Hematopoietic multipotent progenitor cell treated with erythropoietin and hydrocortisone succinate and interleukin-3 and kit ligand, for 6 days (in vitro differentiated cells): ENCODE measurements at places on chromosomes 5 and 9.

- DNase-seq = peak; percentile 69
These were observed 61.7 kb downstream of the MRPL36 start for GRCh38 chr5:1737790-1738405.

GRCh38 chr5:1315018-1315708 is 20.3 kb upstream of the TERT start:
- no peak for DNase-seq

DNA sequence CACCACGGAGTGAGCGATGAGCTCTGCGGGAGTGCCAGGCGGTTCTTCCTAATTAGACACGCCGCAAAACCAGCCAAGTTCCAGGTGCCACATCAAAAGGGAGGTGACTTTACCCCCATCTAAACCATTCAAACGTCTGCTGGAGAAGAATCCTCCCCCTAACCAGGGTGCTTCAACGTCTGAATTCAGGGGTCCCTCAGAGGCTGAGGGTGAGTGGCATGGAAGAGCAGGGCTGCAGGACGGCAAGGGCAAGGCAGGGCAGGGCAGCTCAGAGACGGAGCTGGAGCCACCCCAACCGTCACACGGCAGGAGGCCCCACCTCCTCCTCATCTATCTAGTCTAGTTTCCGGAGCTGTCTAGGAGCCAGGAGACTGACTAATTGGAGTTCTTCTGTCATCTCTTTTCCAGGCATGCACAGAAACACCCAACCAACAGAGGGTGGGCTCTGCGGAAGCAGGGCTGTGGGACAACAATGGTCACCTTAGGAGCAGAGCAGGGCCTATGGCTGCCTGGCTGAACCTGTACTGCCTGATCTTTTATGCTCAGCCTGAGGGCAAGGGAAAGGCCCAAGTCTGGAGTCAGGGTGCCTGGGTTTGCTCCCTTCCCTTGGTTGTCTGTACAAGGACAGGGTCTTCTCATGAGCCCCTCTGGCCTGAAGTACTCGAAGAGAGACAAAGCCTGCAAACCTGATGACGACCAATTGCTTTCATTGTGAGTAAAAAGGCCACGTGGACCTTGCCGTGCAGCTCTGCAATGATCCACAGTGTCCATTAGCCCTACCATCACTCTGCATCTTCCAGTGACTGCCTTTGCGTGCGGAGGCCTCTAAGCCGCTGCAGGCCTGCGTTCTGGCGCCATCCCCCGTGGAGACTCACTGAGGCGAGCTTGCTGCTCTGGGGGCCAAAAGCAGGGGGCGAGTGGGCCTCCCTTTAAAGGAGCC is 81.0 kb upstream of the SLC25A51 start:
- peak; percentile 26 for DNase-seq

- DNase-seq = peak; percentile 53
These were observed 100.1 kb upstream of the LRRTM2 start for GRCh38 chr5:138975098-138975847.

- DNase-seq = no peak
These were observed 24.8 kb downstream of the DPYSL3 start for GRCh38 chr5:147485046-147485445.

- peak; percentile 19 for DNase-seq
These were observed 60.8 kb downstream of the HINT1 start for GRCh38 chr5:131104169-131104808.

- no peak for DNase-seq
These were observed 96.8 kb downstream of the FBXO4 start for GRCh38 chr5:42021923-42022322.

GRCh38 chr9:109497226-109498153 is 617 bp downstream of the PTPN3 start:
- DNase-seq = no peak

- no peak for DNase-seq
These were observed 95.0 kb downstream of the MAN2A1 start for GRCh38 chr5:109784687-109785086.

DNA sequence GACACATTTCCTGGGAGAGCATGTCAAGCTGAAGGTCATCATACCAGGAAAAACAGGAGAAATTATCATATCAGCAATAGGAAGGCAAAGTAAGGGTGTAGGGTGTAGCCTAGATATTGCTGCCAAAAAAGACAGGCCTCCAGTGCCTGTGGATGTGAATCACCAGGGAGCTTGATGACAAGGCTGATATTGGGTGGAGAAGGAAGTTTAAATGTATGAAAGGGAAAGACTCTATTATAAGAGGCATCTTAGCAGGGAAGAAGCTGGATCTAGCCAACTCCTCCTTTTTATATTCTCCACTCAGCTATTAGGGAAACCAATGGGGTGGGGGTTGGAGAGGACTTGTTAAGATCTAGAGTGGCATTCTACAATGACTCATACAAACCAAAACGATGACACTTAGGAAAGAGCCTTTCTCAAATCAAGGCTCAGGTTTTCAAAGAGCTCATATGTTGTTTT is 13.4 kb upstream of the TXNDC8 start:
- DNase-seq = peak; percentile 23

DNA sequence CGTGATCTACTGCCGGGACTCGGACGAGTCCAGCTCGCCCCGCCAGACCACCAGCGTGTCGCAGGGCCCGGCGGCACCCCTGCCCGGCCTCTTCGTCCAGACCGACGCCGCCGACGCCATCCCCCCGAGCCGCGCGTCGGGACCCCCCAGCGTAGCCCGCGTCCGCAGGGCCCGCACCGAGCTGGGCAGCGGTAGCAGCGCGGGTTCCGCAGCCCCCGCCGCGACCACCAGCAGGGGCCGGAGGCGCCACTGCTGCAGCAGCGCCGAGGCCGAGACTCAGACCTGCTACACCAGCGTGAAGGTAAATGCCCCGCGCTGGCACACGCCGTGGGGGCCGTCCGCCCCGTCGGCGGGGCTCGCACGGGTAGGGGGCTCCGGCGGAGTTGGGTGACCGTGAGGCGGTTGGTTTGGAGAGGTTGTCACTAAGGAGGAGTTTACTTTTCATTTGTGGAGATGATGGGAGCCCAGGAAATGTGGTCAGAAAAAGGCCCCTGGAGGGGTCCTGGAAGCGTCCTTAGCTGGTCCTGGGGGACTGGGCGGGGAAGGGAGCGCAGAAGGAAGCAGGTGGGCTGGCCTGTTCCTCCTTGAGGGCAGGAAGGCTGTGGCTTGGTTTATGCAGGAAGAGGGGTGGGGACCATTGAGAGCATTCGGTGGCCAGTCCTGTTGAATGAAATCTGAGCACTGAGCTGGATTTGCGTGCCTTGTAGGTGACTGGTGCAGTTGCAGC is 647 bp downstream of the PDE8B start:
- no peak for DNase-seq

DNA sequence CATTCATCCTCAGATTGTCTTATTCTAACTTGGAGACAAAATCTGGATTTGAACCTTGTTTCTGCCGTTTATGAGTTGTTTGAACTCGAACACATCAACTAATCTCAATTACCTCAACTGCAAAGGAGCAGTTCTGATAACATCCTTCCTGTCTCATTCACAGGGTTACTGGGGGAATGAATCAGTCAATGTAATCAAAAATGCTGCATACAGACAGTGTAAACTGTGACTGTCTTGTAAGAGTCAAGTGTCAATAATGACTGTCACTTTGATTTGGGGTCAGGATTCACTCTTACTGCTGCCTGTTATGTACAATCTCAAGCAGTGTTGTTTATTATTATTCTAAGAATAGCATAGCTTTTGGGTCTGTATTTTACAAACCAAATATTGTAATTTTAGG is 273.8 kb downstream of the DOCK8 start:
- DNase-seq = no peak

DNA sequence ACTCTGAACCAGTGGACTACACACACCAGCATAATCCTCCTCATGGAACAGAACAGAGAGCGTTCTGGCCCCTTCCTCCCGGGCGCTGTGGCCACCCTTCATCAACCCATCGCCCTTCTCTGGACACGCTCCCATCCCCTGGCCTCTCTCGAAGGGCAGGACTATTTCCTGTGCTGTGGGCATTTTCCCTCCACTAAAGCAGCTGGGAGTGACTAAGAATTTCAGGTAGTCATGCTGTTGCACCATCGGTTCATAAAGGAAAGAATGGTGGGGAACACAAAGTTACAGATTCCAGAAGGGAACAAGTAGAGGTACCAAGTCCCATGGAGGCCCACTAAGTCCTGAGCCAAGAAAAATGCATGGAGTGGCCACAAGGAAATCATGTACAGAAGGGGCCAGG is 68.6 kb downstream of the EPB41L4B start:
- no peak for DNase-seq

GRCh38 chr9:79193001-79193400 is 378.8 kb upstream of the TLE4 start:
- no peak for DNase-seq

GRCh38 chr5:126370796-126371718 is 52.2 kb upstream of the GRAMD2B start:
- no peak for DNase-seq

DNA sequence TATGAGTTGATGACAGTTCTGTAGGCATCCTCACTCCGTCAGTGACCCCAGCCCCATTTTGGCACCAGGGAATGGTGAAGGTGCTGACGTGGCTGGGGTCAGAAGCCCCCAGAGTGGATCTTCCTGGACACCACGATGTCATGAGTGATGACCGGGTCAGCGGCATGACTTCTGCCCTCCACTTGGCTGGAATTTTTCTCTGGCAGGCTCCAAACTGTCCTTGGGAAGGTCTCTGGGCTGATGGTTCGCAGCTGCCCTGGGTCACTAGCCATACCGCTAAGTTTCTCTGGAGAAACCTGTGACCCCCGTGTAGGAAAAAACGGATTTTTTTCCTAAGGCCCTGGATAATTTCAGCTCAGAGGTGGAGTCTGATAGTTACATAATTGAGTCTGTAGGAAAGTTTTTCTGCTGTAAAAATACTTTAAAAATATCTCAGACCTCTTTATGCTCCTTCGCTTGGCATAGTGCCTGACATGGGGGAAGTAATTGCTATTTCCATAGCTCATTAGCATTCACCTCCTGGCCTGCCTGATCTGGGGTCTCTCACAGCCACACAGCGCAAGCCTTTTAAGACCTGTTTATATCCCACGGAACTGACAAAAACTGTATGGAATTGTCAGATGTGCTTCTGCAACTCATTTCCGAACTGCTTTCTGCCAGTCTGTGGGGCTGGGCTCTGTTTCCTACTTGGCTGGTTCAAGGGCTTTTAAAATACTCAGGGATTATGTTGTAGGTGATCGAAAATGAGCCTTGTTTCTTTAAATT is 69.2 kb downstream of the ANGPTL2 start:
- DNase-seq = no peak

GRCh38 chr5:36300927-36301540 is 668 bp downstream of the RANBP3L start:
- DNase-seq = no peak

DNA sequence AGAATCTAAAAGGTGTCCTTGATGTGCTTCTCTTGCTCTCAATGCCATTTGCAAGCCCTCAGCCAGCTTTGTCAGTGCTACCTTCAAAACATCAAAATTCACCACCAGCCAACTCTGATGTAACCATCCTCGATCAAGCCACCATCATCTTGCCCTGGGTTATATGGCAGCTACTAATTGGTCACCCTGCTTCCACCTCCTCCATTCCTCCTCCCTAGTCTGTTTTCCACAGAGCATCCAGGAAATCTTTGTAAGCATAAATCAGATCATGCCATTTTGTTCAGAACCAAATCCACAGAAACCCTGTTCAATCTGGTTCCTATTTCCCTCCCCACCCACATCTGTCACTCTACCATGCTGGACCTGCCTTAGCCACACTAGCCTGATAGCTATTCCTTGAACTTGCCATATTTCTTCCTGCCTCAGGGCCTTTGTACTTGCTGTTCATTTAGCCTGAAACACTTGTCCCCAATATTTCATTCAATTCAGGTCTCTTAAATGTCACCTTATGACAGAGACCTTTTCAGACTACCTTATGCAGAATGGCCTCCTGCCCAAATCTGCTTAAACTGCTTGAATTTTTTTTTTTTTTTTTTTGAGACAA is 1.9 kb upstream of the B4GALT1 start:
- DNase-seq = no peak

DNA sequence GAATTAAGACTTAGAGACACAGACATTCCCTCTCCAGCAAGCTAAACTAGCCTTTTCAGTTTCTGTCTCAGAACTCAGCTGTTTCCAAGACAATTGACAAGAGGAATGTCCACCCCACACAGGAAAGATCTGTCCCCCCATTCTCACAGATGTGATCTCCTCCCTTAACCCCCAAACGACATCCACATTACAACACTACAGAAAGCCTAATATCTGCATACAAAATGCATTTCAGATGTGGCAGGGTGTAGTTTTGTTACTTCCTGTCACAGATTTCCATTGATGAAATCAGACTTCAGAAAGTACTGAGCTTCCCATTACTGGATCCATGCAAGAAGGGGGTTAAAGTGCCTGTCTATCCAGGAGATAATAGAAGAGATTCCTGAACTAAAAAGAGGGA is 2.9 kb upstream of the ARSI start:
- DNase-seq = no peak

DNA sequence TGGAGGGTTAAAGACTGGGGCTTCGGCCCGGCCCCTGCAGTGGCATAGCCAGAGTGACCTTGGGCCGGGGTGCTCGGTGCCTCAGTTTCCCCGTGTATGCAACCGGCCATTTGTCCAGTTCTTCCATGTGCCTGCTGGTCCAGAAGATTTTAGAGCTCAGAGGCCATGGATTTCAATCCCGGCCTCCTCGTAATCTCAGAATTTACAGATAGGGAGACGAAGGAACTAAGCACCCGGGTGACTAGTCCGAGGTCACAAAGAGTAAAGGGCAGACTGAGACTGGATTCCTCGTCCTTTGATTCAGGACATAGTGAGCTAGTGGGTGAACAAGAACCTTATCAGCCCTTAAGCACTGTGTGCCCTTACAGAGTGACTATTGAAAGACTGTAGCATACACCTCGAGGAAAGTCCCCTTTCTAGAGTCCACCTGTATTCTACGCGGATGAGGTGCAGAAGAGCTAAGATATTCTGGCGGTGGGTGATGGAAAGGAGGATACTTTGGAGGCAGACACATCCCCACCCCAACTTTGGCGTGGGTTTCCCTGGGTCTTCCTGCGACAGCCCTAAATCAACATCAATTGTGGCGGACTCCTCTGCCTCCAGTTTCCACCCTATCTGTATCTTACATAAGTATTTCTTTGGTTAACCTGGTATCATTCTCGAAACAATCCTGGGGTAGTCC is 597 bp downstream of the SLC31A1 start:
- peak; percentile 73 for DNase-seq

DNA sequence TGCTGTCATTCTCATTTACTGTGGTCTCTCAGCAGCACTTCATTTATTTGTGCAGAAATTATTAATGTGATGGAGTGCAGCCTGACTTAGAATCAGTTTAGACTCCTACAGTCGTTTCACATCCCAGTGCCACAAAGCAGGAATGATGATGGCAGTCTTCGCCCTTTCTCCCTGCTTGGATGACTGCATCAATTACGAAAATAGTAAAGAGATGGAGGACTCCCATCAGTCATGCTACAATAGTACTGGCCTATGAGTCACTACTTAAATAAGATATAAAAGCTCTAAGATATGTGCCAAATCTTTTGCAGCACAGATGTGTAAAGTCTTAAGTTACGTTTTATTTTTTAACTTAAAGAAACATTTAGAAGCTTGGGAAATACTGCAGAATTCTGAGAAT is 263.9 kb downstream of the CHSY3 start:
- no peak for DNase-seq

- DNase-seq = peak; percentile 7
These were observed at the start of gene EGFLAM for GRCh38 chr5:38258319-38259061. Gene EGFLAM, plus strand, starts transcription at chr5:38258559. Its CDS starts 196 bp downstream, at chr5:38258755.
